ENCODE measurements at places on chromosomes 16 and 17.

- peak; percentile 53 for DNase-seq
These were observed 63.3 kb upstream of the TMC5 start for GRCh38 chr16:19354371-19354770.

DNA sequence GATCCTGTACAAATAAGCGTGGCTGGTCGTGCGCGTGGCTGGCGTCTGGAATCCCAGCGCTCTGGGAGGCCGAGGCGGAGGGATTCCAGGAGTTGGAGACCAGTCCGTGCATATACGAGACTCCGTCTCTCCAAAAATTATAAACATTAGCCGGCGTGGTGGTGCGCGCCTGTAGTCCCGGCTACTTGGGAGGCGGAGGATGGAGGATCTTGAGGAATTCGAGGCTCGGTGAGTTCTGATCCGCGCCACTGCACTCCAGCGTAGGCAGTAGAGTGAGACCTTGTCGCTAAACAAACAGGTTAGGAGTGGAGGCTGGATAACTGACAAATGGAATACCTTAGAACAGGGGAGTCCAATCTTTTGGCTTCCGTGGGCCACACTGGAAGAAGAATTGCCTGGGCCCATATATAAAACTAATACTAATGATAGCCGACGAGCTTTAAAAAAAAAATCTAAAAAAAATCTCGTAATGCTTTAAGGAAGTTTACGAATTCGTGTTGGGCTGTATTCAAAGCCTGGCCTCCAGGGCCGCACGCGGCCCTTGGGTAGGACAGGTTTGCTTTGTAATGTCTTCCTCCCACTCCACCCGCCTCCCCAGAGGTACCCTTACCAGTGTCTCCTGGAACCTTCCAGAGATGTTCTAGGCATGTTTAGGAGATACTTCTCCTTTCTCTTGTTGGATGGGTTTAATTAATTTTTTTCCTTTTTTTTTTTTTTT lies 909 bp upstream of the RSL1D1 start:
- peak; percentile 51 for DNase-seq

DNA sequence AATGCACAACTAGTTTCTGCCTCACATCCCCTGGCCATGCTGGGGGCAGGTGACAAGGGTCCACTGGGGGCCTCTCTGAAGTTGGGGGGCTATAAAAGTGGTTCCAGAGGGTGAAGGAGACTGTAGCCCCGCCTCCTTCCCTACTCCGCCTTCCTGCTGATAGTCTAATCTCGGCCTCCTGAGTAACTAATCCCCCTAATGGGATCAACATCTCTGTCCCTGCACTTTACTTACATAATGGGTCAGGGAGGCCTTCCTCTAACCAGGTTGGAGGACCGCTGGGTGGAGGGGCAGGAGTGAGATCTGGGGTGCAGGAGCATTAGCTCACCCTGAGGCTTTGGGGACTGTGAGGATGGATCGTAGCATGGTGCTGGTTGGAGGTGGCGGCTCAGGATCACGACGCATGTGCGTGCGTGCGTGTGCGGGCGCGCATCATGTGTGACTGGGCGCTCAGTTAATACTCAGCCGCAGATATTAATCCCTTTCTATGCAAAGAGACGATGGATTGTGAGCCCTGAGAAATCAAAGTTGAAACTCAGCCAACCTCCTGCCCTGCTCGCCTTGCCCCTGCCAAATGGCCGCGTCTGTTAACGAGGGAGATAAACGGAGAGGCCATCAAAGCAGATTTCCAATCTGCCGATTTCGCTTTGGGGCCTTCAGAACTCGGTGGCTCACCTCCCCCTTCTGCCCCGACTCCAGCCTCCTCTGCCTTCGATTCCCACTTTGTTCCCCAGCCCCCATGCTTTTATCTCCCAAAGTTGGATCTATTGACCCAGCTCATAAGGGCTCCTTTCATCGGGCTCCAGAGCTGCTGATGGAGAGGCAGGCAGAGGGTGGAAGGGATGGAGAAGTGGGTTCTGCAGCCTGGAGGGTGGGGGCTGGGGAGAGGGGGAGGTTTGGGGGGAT lies 107.3 kb downstream of the SDK2 start:
- no peak for DNase-seq

- DNase-seq = no peak
These were observed 18.6 kb upstream of the POLR3E start for GRCh38 chr16:22278441-22279230.

DNA sequence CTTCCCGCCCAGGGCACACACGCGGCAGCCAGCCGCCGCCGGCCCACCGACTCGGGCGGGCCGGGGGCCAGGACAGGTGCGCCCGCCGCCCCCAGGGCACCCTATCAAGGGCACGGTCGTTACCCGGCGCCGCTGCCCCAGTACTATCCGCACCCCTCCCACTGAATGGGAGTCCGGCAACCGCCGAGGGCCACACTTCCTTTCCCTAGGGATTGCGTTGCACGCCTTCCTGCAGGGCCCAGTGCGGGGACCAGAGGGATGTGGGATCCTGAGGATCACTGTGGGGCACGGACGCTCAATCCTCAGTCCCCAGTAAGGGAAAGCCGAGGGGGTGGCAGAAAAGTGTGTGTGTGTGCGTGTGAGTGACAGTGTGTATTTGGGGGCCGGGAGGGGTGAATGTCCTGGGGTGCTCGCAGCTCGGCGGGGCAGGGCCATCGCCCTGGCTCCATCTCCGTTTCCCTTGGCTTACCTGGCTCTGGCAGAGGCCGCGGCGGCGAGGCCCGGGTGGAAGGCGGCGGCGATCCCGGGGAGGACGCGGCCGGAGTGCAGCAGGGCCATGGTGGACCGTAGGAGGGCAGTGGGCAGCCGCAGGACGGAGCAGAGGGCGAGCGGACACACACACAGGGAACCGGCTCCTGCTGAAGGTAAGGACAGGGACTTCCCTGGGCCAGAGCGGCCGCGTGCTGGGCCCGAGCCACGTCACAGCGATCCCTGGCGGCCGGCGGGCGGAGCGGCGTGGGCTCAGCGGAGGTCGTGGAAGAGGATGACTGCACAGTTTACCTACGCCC lies at the start of gene GOT2:
GOT2 (minus strand) TSS at position 646 of the 788 bp plus-strand sequence; CDS start at position 558, 88 bp downstream.
- DNase-seq = peak; percentile 96

DNA sequence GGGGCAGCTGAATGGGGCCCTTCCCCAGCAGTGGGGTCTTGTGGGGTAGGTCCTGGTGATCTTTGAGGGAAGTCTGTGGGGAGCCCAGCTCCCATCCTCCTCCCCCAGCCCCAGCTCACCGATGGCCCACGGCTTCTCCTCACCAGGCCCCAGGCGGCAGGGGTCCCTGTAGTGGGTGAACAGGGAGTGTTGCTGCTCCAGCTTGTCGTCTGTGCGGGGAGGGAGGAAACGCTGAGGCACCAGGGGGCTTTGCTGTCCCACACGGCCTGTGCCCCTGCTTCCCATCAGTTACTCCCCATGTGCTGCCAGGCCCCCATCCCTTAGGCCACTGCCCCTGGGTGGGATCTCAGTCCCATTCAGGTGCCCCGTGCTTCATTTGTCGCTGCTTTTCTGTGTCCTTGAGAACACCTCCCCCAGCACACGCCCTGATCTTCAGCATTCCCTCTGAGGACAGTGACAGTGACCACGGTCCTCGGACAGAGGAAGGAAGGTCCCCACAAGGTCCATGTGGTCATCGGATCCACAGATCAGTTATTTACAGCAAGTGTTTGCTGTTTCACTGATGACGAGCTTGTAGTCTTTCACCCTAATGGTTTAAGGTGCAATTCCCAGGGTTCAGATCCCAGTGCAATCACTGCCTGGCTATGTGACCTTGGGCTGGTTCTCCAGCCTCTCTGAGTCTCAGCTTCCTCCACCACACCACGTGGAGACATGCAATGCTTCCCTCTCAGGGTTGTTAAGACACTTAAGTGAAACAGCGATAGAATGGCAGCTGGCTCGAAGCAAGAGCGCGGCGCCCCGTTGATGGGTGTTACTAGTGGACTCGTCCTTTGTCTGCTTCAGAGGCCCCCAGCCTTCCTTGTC lies 53.1 kb downstream of the PRMT7 start:
- no peak for DNase-seq

- DNase-seq = no peak
These were observed 482 bp upstream of the SLC16A3 start for GRCh38 chr17:82228278-82228841.

DNA sequence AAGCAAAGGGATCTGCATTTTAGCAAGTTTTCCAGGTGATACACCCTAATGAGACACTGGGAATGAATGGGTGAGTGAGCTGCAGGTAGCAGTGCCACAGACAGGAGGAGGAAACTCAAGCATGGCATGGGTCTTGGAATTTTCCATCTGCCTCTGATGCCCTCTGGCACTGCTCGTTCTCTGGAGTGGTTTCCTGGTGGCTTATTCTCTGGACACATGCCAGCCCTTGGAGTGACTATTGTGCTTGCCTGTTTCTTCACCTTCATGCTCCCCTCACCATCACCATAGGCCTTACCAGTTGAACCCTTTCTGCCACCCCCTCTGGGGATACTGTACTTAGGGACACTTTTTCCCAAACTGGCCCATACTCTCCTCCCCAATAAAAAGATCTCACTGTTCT lies 1.6 kb downstream of the COASY start:
- DNase-seq = no peak

DNA sequence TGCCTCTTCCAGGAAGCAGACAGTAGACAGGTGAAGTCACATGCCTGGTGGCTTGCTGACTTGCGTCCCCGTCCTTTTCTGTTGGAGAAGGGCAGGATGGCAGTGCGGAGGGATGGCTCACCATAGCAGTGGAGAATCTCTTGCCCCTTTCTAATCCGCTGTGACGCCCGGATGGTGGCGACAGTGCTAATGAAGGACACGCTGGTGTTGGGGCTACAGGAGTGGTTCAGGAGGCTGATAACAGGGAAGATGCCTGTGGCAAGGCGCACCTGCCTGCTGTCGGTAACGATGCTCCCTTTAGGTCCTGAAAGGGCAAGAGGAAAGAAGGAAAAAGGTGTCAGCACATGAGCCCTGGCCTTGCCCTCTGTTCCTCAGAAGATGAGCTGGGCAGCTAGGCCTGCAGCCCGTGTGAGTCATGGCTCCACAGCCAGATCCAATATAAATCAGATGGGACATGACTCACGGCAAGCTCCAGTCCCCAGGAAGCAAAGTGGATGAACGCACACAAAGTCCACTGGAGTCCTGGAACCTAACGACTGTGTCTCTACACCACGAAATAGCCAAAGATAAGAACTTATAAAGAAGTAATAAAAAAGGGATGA lies 25.5 kb downstream of the SERPINF1 start:
- DNase-seq = peak; percentile 61

- no peak for DNase-seq
These were observed 238.1 kb downstream of the MAF start for GRCh38 chr16:79362300-79362970.

DNA sequence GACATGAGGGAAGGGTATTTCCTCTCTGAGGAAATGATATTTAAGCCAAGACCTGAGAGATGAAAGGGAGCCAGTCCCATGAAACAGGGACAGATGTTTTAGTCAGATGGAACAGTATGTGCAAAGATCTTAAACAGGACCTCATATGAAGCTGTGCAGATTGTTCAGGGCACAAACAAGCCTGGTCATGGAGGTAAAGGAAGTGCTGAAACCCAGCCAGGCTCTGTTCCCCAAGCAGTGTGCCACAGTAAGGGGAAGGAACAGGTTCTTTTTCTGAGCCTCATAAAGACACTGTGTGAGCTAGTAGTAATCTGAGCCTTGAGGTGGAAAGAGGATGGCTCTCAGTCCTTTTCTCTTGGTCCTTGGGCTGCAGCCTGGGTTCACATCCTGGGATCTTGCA lies 159.9 kb downstream of the ANKFN1 start:
- no peak for DNase-seq

GRCh38 chr17:17626151-17626805 lies 34.8 kb upstream of the PEMT start:
- peak; percentile 67 for DNase-seq

- no peak for DNase-seq
These were observed 46.0 kb upstream of the TBX2 start for GRCh38 chr17:61353615-61354014.

- DNase-seq = no peak
These were observed 104.9 kb downstream of the CEP112 start for GRCh38 chr17:66087073-66087472.

DNA sequence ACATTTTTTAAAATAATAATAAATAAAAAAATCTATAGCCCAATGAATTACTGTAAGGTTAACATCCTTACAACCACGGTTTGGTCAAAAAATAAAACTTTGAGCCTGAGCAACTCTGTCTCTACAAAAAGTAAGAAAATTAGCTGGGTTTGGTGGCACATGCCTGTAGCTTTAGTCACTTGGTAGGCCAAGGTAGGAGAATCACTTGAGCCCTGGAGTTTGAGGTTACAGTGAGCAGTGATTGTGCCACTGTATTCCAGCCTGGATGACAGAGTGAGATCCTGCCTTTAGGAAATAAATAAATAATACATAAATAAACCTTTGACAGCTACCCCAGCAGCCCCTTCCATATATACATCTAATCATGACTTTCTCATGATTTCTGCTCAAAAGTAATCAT lies 26.9 kb upstream of the PHAF1 start:
- no peak for DNase-seq

DNA sequence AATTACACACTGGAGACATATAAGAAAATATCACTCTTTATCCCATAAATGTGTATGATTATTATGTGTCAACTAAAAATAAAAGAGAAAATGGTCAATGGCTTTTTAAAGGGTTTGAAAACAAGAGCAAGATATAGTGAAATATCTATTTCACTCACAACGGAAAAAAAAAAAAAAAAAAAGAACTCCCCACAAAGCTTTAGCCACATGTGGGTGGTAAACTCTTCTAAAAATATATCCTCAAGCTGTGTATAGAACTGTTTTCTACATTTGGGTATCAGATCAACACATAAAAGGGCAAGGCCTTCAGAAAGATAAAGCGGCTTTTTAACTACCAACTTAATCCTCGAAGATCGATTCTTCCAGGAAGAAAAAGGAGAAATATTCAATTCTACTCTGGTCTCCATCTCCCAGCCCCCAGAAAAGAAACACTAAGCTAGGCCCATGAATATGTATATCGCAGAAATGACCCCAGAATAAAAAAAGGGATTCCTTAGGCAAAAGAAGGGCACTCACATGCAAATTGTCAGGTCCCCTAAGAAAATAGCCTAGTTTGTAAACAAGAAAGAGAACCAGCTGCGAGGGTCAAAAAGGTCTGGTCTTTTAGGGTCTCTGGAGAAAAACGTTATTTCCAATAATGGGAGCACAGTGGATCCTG lies 4.4 kb downstream of the LITAF start:
- DNase-seq = no peak

GRCh38 chr16:1945559-1946391 lies 2.8 kb upstream of the MSRB1 start:
- DNase-seq = no peak

DNA sequence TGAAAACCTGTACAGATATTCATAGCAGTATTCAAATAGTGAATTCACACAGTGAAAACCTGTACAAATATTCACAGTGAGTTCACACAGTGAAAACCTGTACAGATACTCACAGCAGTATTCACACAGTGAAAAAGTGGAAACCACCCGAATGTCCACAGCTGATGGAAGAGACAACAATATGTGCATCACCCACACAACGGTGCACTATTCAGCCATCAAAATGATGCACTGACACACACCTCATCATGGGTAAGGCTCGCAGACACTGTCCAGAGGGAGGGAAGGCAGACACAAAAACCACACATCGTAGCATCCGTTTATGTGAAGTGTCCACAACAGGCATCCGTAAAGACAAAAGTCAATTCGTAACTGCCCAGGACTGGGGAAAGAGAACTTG lies 100.9 kb downstream of the VPS53 start:
- DNase-seq = no peak

All from ELF-1 (cell line).